ENCODE measurements at places on chromosomes 6 and 20. TPM values are rescaled to one million over a fixed set of nuclear protein-coding genes. Genes with fewer than 3 reads are reported as not detected.

DNA sequence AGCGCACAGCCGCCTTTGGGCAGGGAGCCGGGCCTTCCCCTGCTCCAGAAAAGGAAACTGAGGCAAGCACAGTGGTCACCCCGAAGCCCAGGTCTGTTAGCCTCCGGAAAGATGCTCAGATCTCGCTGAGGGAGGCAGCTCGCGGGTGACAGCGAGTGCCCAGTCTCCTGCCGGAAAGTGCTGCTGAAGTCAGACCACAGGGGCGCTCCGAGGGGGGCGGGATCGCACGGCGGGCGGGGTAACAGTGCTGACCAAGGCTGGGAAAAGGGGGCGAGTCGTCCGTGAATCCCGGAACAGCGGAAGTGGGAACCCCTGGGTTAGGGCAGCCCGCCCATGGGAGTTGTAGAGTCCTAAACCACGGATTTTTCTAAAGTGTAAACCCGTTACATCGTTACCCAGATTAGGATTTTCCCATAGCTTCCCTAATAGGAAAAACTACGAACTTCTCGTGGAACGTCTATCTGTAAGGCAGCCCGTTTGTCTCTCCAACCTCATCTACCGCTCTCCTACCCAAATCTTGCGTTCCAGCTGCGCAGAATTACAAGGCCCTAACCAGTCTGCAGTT, 504 bp downstream of the VPS16 start:
- no peak for DNase-seq

DNA sequence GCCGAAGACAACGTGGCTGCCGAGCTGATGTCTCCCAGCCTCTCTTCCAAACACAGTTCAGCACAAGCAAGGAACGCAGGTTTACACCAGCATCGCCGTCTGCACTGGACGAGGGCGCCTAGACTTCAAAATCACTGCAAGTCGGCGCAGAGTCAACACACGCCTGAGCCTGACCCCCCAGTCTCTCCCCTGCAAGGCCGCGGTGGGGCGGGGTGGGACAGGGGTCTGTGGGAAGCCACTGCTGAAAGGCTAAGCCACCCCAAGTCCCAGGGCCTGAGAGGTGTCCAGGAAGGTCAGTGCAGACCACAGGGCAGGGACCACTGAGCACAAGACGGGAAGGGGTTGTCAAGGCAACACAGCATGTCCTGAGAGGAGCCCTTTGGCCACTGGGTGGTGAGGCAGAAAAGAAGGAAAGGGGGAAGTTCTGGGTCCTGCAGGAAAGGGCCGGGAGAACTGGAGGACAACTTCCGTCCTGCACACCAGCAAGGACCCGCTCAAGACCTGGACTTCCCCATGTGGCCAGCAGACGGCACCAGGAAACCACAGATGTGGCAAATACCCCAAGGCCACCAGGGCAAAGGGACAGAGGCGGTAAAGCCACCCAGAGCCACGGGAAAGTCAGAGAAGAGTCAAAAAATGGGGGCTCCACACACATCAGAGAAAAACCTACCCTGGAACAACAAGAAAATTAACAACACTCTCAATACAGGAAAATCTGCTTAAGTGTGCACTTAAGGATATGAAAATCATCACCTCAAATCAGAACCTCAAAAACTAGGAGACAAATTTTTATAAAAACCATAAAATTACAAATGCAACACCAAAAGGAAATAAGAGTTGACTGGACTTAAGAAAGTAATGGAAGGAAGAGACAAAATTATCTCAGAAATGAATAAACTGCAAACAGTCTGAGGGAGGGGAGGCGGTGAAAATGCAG, 84.8 kb downstream of the TAF4 start:
- no peak for DNase-seq

DNA sequence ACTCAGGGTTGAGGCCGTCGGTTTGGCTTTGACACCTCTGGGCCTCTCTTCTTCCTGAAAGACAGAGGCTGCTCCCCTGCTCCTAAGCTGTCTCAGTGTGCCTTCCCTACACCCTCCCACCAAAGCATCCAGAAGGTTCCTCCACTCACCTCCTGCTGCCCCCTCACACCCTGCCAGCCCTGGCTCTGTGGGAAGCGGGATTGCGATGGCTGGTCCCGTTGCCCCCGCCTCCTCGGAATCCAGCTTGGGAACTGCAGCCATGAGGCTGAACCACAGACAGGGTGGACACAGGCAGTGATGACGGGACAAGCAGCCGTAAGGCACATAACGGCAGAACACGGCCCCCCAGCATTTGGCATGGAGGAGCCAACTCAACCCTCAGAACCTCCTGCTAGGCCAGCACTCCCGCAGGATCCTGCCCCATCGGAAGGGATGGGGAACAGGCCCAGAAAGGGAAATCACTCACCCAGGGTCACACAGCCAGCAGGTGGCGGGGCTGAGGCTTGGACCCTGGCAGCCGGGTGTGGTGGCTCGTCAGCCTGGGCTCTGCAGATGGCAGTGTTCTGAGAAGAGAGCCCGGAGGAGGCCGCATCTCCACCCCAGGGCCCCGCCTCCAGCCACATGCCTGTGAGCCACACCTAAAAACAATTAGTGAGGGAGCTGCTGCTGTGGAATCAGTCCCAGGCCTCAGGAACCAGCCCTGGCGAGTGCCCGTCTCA, 139.6 kb downstream of the PHACTR3 start:
- no peak for DNase-seq

GRCh38 chr6:4320860-4321259, 185.5 kb upstream of the ECI2 start:
- no peak for DNase-seq

GRCh38 chr6:158666628-158667359, 16.9 kb downstream of the SYTL3 start:
- DNase-seq, result no peak

GRCh38 chr20:33079259-33079658, at the start of gene BPIFB4:
BPIFB4 (plus strand) TSS chr20:33079643; CDS start chr20:33081527, 1,884 bp downstream.
- no peak for DNase-seq

DNA sequence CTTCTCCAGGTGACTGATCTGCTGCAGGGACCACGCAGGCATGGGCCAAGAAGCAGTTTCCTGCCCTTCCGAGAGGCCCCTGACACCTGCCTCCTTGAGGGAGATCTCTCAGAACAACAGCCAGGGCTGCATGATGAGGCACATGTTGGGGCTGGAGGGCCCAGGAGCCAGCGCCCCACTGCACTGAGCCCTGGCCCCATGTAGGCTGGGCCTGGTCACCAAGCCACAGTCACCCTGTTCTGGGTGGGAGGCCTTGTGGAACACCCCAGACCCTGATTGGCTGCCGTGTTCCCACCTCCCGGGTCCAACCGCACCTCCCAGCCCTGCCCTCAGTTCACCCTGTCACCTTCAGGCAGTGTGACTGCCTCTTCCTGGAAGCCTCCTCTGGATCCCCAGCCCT, 174.2 kb downstream of the TAF4 start:
- DNase-seq, result no peak

- DNase-seq, result no peak
Observed at GRCh38 chr20:3635346-3635745, 27.9 kb downstream of the GFRA4 start.

GRCh38 chr6:80338201-80338836, 231.8 kb downstream of the BCKDHB start:
- DNase-seq, result peak; percentile 49

DNA sequence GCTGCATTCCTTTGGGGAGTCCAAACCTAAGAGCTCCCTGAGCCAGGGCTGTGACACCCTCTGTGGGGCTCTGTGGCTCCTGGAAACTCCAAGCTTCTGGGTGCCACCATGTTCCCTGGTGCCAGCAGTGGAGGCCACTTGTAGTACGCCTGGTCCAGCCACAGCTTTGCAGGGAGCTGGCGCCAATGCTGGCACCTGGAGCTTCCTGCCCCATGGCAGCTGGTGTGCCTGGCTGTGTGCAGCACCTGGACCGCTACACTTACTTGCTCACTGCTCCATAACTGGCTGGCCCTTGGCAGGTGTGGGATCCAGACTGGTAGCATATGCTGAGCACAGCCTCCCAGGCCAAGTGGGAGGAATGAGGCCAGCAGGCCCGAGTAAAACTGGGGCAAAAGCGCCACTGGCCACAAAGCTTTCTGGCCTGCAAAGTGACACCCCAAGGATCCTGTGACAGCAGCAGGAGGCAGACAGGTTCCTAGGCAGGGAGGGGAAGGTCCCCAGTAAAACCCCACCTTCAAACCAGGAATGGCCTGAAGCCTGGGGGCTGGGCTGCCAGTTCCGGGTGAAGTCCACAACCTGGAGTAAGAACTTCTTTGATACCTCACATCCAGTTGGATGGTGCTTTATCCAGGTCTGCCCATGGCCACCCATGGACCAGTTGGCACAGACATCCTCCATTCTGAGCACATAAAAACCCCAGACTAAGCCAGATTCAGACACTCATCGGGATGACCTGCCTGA, 461.0 kb downstream of the TBC1D32 start:
- DNase-seq, result no peak

DNA sequence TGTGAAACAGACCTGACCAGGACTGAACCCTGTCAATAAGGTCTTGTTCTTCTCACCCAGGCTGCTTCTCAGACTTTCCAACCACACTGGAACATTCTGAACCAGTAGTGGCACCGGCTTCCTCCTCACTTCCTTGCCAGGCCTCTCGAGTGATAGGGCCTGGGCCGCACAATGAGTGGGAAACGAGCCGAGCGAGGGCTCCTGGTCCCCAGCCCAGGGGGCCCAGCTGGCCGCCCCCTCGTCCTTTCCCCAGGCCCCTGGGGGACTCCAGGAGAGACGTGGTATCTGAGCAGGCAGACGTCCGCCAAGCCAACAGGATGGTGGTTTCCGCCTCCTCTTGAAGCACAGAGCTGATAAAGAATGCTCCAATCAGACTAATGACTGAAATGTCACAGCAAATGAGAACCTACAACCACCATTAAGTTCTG, 117.9 kb downstream of the GMDS start:
- DNase-seq, result no peak

GRCh38 chr20:32570401-32571190, 14.5 kb downstream of the NOL4L start:
- DNase-seq, result no peak

DNA sequence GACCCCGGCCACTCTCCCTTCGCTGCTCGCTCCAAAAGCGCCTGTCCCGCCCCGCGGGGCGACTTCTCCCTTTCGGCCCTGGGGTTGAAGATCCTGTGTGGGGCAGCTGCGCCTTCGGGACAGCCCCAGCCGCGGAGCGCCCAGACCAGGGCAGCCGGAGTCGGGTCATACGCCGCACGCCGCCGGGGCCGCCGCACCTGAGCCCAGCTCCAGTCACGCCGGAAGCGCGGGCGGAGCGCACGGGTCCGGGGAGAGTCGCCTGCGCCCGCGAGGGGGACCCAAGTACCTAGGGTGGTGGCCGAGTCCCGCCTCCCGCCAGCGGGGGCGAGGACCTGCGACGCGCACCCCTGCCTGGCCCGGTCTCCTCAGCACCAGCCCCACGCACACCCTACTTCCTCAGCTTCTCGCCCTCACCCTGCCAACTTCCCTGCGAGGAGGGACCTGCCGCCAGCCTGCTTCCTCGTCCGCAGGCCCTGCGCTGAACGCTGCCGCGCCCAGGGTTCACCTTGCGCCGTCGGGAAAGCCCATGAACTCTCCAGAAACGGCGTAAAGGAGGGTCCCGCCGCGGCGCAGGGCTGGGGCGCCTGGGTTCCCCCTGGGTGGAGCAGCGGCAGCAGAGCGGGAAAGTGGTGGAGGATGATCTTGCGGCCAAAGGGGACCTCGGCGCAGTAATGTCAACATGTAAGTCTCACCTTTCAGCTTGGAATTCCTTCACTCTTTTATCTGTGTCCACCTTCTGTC, at the start of gene ADGRG6:
TSS of gene ADGRG6 (plus strand) at position 357 of the 741 bp plus-strand sequence. CDS start at position 680, 323 bp downstream.
- no peak for DNase-seq

- no peak for DNase-seq
Observed at GRCh38 chr20:36925234-36925633, 26.3 kb downstream of the SAMHD1 start.

DNA sequence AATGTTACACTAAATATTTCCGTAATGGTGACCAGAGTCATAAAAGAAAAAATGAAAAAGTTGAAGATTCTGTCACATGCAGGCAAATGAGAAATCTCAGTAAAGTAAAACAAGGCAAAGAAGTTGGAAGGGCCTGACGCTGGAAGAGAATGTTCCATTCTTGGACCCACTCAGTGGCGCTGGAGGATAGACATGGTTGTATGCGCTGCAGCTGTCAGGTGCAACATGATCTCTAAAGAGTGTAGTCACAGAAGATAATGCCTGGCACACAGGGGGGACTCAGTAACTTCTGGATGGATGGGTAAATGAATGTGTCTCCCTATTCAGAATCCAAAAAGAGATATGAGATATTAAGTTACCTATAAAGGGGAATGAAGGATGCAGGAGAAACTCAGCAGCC, 116.3 kb downstream of the FAXC start:
- no peak for DNase-seq

- DNase-seq, result no peak
Observed at GRCh38 chr6:121237859-121238258, 96.4 kb downstream of the TBC1D32 start.

- no peak for DNase-seq
Observed at GRCh38 chr6:141878686-141879085, 254.0 kb upstream of the GJE1 start.

GRCh38 chr20:43066125-43066524, 123.6 kb downstream of the PTPRT start:
- DNase-seq, result no peak

DNA sequence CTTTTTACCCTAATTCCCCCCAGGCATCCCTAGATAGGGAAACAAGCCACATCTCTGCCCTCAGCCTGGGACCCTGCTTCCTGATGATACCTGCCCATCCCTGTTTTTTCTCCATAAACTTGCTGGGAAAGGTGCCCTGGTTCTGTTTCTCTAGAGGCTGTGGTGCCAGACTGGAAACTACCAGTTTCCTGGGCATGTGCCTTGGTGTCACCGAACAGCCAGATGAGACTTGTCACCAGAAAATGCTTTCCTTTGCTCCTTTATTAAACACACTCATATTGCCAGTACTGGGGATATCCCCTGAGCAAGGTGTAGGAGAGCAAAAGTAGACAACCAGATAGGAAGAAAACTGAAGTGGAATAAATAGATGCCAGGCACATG, 16.8 kb downstream of the SRSF3 start:
- DNase-seq, result no peak

- DNase-seq, result no peak
Observed at GRCh38 chr6:139290787-139291311, 949 bp downstream of the TXLNB start.

DNA sequence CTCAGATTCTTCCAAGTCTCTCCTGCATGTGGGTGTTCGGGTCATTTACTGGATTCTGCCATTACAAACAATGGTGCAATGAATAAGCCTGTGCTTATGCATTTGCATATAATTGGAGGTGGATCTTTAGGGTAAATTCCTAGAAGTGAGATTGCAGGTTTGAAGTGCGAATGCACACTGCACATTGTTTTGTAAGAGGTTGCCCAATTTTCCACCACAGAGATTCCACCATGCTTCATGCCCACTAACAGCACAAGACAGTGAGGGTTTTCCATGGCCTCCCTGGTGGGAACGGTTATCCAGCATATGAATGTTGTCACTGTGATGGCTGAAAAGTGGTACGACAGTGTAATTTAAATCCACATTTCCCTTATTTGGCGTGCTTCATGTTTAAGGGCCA, 178.8 kb upstream of the PMEPA1 start:
- DNase-seq, result no peak

- no peak for DNase-seq
Observed at GRCh38 chr6:31725502-31726350, 2.6 kb downstream of the MPIG6B start.

Gene TINAG
- 27.7 TPM for polyA plus RNA-seq

Gene AHCY
- 202 TPM for polyA plus RNA-seq

Gene OR12D3
- not detected for polyA plus RNA-seq

Gene SLA2
- polyA plus RNA-seq, result 0.28 TPM

Gene CTCFL
- polyA plus RNA-seq, result 1.4 TPM

Gene GSTA3
- polyA plus RNA-seq, result 0.51 TPM

Gene SYNDIG1
- 8.6 TPM for polyA plus RNA-seq

Gene FAM83C
- not detected for polyA plus RNA-seq

Gene PAX1
- polyA plus RNA-seq, result not detected

Gene HLA-DQB2
- polyA plus RNA-seq, result not detected
